ENCODE measurements at places on chromosomes 3 and 15.

GRCh38 chr3:127560051-127560787, 30.3 kb downstream of the TPRA1 start:
- DNase-seq: no peak

DNA sequence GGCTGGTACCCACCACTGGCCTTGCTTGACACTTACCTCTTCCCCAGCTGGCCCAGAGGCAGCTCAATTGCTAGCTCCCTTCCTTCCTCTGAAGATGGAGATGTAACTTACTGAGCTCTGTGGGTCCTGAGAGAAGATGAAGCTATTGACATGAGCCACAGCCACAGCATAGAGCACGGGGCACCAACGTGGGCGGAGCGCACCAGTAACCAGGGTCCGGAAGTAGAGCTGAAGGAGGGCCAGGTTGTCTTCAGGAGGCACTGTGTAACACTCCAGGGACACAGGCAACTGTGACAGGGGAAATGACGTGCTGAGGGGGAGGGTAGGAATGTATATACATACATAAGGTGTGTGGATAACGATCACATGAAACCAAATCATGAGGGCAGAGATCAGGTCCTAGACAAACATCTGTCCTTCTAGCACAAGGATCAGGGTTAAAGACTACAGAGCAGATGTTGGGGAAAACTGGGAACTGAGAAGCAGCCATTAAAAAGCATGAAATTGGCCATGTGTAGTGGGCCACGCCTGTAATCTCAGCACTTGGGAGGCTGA, 4.3 kb upstream of the LTK start:
- DNase-seq: no peak

DNA sequence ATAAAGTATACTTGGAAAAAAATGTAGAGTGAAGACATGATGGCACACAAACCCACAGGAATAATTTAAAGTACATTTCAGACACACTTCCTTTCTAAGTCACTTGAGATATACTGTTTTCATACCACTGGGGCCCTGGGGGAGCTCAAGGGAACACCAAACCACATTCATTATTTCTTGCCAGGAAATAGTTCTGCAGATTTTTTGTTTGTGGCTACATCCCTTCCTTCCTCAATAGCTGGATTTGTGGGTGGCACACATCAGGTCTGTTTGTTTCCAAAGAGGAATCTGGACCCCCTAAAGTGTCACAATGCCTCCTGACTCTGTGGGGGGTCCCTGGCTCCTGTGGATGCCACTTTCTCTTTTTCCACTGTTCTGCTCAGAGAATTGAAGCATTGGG, 153.5 kb upstream of the COL8A1 start:
- no peak for DNase-seq

DNA sequence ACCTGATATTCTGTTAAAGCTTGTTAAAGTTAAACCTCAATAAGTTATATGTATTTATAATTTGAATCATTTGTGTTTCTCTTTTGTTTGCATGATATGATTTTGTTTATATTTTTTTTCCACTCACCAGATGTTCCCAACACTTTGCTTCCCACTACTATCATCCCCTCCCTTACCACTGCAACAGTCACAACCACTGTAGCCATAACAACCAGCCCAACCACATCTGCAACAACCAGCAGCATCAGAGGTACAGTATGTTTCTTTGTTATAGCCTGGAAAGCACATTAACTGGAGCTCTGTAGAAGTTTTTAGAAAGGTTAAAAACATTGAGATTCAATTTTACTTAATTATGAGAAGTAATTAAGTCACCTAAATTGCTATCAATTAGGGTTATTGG, 1011.9 kb downstream of the VGLL3 start:
- no peak for DNase-seq

DNA sequence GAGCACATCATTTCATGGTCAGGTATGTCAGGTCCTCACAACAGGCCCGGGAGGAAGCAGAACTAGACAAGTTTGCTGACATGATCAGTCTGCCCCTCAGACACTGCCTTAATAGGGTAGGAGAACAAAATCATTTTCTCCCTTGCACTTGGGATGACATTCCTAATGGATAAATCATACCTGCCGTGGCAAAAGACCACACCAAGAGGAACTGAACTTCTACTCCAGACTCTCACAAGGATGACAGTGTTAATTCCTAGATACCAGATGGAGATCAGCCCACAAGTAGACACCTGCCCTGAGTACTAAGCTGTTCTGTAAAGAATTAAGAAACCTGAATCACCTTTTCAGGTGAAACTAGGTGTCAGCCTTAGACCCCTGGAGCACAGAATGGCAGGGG, 19.5 kb downstream of the SIAH2 start:
- no peak for DNase-seq

GRCh38 chr3:195895078-195895860, 13.1 kb downstream of the TNK2 start:
- no peak for DNase-seq
